Suppressor macrophage (primary cell): ENCODE measurements at places on chromosomes 12 and 14.

DNA sequence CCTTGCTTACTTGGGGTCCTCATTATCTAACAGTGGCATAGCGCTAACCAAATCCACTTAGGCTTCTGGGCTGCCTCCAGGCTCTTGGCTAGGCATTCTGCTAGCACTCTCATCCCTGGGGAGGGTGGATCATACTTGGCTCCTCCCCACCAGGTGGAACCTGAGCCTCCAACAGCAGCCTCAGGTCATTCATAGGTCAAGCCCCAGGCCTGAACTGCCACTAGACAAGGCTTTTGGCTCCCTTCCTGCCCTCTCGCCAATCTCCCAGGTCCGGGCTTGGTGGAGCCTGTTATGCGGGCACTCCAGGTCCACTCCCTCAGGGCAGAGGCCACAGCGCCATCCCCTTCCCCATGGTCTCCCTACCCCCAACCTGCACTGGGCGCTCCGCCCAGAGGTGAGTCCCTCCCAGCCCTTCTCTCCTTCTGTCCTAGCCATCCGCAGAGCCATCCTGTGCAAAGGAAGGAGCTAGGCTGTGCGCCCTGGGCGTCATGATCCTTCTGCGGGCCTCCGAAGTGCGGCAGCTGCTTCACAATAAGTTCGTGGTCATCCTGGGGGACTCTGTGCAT, 154.9 kb upstream of the AMIGO2 start:
- DNase-seq: no peak

DNA sequence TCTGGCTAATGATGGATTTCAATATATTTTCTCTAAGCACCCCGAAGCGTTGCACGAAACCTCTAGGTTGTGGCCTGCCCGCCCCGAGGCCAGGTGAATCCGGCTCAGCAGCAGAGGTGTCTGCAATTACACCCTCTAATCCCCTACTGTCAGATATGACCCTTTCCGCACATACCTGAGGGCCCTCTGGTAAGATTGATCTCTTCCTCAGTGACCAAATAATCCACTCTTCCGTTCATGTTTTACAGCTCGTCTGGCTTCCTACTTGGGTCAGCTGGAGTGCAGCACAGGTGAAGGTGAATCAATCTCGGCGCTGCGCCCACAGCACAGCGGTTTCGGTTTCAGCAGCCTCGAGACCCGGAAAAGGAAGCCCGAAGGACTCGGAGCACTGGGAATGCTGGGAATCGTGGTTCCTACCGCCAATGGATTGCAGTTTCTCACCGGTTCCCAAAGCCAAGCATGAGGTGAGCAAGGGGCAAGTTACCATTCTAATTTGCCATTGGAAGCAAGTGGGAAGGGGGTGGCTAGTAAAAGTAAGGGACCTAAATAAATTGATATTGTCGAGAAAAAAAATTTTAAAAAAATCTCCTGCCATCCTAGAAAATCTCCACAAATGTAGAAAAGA, at the start of gene SYNJ2BP:
Gene SYNJ2BP (minus strand): TSS at position 366 of the 625 bp plus-strand sequence. CDS start 127 bp downstream, at position 239.
- peak; percentile 73 for DNase-seq

- no peak for DNase-seq
Measured at GRCh38 chr14:104049576-104050240, 35.8 kb upstream of the ASPG start.

DNA sequence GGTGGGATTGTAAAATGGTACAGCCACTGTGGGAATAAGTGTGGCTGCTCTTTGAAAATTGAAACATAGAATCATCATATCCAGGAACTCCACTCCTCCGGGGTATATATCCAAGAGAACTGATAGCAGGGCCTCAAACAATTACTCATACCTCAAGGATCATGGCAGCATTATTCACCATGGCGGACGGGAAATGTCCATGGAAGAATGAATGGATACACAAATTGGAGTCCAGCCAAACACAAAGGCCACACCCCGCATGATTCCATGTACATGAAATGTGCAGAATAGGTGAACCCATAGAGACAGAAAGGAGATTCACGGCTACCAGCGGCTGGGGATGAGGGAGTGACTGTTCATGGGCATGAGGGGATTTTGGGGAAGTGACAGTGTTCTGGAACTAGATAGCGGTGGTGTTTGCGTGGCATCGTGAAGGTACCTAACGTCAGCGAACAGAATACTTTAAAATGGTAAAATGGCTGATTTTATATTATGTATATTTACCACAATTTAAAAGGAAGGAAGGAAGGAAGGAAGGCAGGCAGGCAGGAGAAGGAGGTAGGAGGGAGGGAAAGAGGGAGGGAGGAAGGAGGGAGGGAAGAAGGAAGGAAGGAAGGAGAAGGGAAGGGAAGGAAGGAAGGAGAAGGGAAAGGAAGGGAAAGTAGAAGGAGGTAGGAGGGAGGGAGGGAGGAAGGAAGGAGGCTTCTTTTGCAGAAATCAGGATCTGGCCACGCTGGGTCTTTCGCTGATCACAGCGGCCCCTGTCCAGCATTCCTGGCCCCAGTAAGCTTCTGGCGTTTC, 14.1 kb upstream of the NCOR2 start:
- DNase-seq: no peak

DNA sequence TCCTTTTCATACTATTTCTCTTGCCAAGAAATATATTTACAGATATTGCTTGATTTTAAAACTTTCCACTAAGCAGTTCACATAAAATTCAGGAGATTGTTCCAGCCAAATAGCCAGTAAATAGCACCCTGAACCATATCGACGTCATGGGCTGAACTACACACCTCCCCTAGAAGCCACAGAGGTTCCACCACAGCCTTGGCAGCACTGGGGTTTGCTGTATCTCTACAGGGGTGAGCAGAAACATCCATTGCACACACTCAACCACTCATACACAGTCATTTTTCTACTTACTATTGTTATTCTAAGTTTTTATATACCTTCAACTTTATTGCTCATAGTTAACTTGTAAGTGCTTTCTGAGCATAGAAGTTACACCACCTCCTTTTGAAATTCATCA, 8.1 kb upstream of the EIF2S3B start:
- DNase-seq: no peak

DNA sequence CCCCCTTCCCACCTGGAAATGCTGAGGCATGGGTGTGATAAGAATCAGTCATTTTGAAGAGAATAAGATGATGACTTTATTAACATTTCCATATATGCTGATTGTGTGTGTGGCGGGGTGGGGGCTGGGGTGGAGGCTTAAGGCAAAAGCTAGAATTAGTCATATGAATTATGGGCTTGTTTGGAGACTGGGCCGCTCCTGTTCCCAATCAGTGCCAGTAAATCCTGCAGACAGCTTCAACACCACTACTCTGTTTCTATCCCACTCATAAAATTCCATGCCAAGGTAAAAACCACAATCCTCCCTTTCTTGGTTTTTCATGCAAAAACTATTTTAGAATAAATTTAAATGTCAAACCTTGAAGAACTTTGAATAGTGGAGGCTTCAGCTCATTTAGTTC, 29.9 kb upstream of the SLC38A2 start:
- no peak for DNase-seq

DNA sequence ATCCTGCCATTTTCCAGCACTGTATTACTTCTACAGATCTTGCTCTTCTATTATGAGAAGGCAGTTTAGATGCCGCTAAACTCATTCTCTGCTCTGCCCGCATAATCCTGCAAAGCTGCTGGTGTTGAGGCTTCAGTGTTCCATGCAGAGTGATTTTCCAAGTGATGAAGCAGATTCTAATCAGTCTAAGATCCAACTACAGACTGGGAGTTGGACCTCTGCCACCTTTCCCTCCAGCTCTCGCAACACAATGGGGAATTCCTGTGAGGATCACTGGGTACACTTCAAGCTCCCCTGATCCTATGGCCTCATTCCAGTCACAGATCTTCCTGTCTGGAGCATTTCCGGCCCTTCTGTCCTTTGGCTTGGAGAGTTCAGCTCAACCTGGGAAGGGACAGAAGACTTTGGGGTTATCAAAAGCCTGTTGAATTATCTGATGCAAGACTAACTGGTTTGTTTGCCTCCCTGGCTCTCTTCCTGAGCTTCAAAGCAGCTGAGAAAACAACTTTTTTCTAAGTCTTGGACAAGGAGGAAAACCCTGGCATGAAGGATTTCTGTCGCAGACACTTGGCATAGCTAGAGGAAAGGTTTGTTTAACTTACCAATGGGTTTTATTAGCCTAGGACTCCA, 333.9 kb downstream of the ZFP36L1 start:
- no peak for DNase-seq

GRCh38 chr12:27361372-27361771, 28.7 kb downstream of the BMAL2 start:
- DNase-seq: no peak

DNA sequence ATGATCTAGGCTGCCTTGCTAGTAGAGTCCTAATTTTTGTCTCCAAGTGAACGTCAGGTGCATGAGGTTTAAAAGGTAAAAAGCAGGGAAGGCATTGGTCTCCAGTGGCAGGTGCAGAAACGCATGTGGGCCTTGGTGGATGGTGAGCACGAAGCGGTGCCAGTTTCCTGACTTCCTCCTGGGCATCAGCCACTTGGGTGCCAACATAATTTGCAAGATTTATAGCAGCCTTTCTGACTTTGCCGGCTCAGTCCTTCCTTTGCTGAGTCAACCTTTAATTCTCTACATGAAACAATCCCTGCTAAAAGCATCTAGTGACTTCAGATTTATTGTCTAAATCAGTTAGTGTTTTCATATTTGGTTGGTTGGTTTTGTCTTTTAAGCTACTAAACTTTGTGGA, 355.7 kb upstream of the TMEM132C start:
- DNase-seq: no peak

- DNase-seq: no peak
Measured at GRCh38 chr14:101077481-101078074, 174.1 kb upstream of the RTL1 start.

GRCh38 chr12:105099356-105099755, 8.2 kb upstream of the WASHC4 start:
- DNase-seq: peak; percentile 31

DNA sequence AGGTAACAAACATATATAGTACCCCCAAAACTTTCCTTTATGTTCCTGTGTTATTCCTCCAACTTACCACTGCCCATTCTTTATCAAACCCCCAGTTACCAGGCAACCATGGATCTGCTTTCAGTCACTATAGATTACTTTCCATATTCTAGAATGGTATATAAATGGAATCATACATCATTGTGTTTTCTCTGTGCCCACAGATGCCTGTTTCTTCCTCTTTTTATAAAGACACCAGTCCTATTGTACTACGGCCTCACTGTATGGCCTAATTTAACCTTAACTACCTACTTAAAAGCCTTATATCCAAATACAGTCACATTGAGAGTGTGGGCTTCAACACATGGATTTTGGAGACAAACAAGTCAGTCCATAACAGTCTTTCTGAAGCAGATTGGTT, 2.6 kb downstream of the TAS2R14 start:
- peak; percentile 55 for DNase-seq

GRCh38 chr14:22735096-22735495, 31.4 kb upstream of the OXA1L start:
- DNase-seq: no peak
